ENCODE measurements at places on chromosomes 7 and 10.

DNA sequence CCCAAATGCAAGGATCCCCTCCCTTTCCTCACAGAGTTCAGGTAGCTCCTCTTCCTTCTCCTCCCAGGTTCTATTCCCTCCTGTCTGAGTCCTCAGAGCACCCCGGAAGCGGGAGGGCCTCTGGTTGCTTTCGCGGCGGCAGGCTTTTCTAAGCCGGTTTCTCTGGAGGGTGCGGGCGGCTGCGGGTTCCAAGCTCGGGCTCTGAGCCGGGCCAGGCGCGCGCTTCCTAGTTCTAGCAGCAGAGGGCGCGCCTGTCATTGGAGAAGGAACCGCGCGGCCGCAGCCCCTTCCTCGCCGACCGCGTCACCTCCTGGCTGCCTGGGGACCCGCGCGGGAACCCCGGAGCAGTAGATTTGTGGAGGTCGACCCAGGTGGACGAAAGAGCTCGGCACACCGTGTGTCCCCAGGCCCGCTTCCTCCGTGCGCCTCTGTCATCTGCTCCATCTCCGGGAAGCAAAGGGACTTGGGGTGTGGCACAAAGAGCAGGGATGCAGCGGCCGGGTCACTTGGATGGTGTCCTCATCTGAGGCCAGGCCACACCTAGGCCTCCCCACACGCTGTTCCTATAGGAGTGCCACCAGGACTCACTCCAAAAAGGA lies 389.0 kb upstream of the PODXL start:
- H3K27me3 ChIP-seq = peaks cover 49% of the 10 kb centered on the region
- peak overlapping the region; percentile 18 for H3K4me3 ChIP-seq
- H3K27ac ChIP-seq = no peak overlapping the region

GRCh38 chr7:46032942-46033341 lies 111.9 kb upstream of the IGFBP3 start:
- H3K4me3 ChIP-seq = peak overlapping the region; percentile 16
- no peaks in the 10 kb centered on the region for H3K27me3 ChIP-seq
- peak overlapping the region; percentile 92 for H3K27ac ChIP-seq
- no peaks in the 10 kb centered on the region for H3K36me3 ChIP-seq
- H3K4me1 ChIP-seq = peaks cover 58% of the 10 kb centered on the region
- DNase-seq = peak; percentile 54

DNA sequence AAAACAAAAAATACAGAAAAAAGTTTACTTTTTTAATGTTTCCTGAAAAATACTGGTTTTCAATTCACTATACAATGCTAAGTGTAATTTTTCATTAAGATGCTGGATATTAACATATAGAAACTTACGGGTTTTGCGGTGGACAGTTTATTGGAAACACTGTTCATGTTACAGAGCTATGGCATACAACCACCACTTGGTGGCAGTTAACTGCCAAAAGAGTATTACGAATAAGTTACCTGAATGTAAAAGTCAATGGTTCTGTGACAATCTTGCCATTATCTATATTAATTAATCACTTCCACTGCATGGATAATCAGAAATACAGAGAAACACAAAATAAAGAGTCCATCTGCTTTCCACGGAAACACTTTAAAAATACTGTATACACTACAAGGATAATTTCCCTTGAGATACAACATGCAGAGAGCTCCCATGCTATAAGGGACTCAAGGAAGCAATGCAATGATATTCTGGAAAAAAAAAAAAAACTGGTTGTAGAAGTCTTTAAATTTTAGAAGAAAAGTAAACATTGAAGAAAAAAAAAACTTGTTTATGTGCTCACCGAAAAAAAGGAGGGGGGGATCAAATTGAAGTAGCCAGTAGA lies 97.0 kb downstream of the TPK1 start:
- H3K4me3 ChIP-seq = no peak overlapping the region
- H3K36me3 ChIP-seq = no peaks in the 10 kb centered on the region
- no peak for DNase-seq
- H3K27ac ChIP-seq = no peak overlapping the region
- no peaks in the 10 kb centered on the region for H3K4me1 ChIP-seq

DNA sequence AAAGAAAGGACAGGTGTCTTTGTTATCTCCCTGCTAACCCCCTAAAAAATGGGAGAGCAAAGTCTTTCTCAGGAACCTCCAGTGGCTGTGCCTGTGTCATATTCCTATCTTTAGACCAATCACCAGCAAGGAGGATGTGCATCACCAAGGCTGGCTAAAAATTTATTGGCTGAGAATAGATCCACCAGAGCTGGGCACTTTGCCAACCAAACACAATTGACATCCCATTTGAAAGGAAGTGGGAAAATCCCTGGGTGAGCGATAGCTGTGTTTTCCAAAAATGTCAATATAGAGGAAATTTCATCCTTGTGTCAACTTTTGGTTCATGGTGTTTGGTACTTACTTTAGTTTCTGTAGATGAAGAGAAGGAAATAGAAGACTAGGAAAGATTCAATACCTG lies 13.1 kb upstream of the GPR141 start:
- H3K27me3 ChIP-seq = no peaks in the 10 kb centered on the region
- H3K36me3 ChIP-seq = no peaks in the 10 kb centered on the region
- H3K27ac ChIP-seq = no peak overlapping the region
- no peaks in the 10 kb centered on the region for H3K4me1 ChIP-seq

- no peaks in the 10 kb centered on the region for H3K4me1 ChIP-seq
- no peak overlapping the region for H3K27ac ChIP-seq
- no peak overlapping the region for H3K4me3 ChIP-seq
- no peaks in the 10 kb centered on the region for H3K27me3 ChIP-seq
- no peaks in the 10 kb centered on the region for H3K36me3 ChIP-seq
These were observed 173.7 kb downstream of the LRMDA start for GRCh38 chr10:75605096-75605495.
